ENCODE measurements at places on chromosomes 2 and 18.

- DNase-seq, result no peak
Observed at GRCh38 chr2:197250084-197250397, 60.5 kb downstream of the ANKRD44 start.

GRCh38 chr18:24514439-24514838 lies 54.0 kb downstream of the HRH4 start:
- peak; percentile 51 for DNase-seq

GRCh38 chr2:197042739-197043196 lies 116.3 kb upstream of the PGAP1 start:
- no peak for DNase-seq

DNA sequence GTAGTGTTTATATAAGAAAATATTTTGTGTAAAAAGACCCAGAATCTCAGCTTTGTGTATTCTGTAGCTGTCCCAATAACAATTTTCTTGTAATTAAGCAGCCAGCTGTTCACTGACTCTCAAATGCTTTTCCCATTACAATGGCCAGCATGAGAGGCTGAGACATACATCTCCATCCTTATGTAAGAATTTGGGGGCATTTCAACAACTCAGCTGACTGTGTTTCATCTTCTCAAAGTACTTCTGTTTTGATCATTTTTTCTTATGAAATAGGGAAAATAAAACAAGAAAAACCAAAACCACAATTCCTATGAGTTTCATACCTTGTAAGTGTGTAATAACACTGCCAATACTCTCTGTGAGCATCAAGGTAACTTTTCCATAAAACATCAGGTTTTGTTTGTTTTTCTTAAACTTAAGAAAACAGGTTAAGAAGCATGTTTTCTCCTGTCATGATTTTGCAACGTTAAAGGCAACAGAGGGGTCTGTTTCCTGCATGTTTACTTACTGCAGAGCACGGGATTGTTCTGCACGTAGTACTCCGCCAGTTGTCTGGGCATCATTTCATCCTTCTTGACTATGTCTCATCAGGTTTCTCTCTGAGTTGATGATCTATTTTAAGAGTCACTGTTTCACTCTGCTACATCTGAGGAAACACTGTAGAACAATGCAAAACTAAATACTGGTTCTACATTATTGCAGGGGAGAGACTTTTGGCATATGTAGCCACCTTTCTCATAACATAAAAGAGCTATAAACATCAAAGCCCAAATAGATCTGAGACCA lies 62.9 kb upstream of the CYRIA start:
- peak; percentile 63 for DNase-seq

GRCh38 chr18:47594621-47595086 lies 335.8 kb downstream of the SMAD2 start:
- DNase-seq, result no peak

DNA sequence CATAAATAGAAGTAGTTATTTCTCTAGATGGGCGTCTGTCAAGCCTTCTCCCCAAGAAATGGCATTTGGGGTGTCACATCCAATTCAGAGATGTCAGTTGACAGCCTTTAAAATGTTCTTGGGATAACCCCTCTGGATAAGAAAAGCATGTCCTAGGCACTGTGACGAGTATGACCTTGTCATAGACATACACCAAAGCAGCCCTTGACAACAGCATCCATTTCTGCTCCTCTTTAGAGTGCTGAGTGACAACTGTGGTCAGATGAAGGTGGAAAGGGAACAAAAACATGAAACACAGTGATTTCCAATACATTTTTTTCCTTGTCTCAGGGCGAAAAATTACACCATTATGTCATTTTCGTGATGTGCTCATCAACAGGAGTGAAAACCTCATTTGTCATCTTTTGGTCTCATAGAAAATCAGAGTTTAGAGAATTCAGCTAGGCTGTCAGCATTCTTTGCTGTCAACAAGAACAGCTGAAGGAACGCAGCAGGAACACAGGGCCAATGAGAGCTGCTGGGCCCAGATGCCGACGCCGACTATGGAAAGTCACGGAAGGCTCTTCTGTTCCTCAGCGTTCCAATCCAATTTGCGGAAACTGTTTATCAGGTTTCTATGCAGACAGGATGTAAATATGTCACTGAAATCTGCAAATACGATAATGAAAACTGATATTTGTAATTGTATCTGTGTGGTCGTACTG lies 193.2 kb downstream of the ICOS start:
- no peak for DNase-seq

DNA sequence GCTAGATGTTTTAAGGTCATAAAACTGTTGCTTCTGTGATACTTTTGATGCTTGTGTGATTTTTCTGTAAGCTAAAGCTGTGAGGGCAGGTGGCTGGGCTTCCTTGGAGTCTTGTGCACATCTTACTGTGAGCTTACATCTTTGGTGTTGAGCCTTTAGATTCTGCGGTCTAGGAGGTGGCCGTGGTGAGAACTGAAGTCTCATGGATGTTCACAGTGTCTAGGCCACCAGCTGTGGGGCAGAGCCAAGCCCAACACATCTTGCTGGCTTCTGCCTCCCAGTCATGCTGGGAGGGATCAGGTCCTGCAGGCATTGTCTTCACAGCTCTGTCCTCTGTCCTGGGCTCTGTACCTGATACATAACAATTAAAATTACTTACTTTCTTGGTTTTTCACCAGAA lies 219.7 kb upstream of the HS6ST1 start:
- no peak for DNase-seq

DNA sequence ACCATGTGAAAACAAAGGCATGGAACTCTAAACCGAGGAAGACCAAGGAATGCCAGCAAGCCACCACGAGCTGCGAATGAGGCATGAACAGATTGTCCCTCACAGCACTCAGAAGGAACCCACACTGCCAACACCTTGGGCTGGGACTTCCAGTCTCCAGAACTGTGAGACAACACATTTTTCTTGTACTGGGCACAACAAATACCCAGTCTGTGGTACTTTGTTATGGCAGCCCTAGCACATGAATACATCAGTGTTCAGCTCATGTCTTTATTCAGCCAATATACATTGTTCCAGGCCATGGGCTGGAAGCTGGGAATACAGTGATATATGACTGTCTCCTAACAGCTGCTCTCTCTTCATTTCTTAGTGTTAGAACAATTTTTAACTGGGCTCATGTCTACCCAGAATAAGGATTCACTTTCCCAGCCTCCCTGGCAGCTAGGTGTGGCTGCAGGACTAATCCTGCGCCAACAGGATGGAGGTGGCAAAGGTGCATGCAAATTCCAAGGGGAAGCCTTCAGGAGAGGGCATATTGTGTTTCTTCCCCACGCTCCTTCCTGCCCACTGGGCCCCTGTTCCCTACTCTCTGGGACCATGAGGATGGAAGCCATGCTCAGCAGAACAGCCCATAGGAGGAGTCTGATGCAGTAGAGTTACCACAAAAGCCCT lies 59.6 kb downstream of the STPG4 start:
- no peak for DNase-seq
